Stimulated activated CD8-positive, alpha-beta memory T cell treated with anti-CD3 and anti-CD28 coated beads, Interleukin-7, amount 100 ng/mL, for 1 hour (primary cell): ENCODE measurements at places on chromosomes 3 and 15.

- DNase-seq, result no peak
These were observed 28.8 kb downstream of the NUP210 start for GRCh38 chr3:13391308-13391707.

- DNase-seq, result no peak
These were observed 23.3 kb downstream of the CLDN18 start for GRCh38 chr3:138033202-138033691.

DNA sequence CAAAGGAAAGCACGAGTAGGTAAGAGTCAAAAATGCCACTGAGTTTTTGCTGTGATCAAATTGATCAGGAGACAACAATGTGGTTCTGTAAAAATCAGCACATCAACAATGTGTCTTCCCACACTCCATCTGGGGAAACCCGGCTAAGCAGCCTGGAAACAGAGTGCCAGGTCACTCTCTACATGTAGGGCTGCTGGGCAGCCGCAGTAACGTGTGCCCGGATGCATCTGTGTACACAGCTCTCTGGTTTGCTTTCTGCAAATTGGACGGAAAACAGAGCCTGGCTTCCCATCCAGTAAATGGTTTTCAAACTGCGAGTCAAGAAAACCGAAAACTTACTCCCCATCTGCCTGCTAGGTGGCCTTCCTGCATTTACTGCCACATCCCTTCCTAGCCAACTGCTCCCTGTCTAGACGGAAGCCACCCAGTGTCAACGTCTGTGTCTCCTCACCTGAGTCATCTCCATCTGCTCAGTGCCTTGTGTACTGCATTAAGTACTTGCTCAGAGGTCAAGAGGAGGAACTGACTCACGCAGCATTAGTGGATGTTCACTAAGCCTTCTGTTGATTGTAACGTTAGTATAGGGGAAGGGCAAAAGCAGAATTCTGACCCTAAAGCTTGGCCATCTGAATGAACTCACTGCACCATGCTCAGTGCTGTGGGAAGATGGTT lies 124.1 kb downstream of the TJP1 start:
- DNase-seq, result no peak

- DNase-seq, result no peak
These were observed 369.1 kb downstream of the RBMS3 start for GRCh38 chr3:29649815-29650547.

GRCh38 chr3:20537234-20537633 lies 351.2 kb upstream of the SGO1 start:
- no peak for DNase-seq

- no peak for DNase-seq
These were observed 107.2 kb upstream of the RASGRP1 start for GRCh38 chr15:38671675-38672254.

GRCh38 chr15:71440489-71441110 lies 325.3 kb downstream of the THSD4 start:
- DNase-seq, result no peak

DNA sequence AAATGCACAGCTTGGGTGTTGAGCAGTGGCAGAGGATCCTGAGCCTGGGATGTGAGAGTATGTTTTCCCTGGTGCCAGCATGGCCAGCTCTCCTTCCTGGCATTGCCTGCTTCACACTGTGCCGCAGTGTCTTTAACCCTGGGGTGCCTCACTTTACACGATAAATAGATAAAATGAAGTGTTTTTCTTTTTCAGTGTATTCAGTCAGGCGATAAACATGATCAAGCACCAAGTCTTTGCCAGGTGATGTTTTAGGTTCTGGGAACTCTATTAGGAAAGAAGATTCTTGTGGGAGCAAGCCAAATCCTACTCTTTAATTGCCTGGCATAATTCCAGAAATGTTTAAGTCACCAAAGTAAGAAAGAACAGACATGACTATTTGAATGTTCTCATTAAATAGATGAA lies 14.0 kb downstream of the ABHD6 start:
- DNase-seq, result no peak

GRCh38 chr15:38768970-38769369 lies 204.4 kb upstream of the RASGRP1 start:
- no peak for DNase-seq

GRCh38 chr3:67601919-67602608 lies 52.3 kb downstream of the SUCLG2 start:
- DNase-seq, result no peak

DNA sequence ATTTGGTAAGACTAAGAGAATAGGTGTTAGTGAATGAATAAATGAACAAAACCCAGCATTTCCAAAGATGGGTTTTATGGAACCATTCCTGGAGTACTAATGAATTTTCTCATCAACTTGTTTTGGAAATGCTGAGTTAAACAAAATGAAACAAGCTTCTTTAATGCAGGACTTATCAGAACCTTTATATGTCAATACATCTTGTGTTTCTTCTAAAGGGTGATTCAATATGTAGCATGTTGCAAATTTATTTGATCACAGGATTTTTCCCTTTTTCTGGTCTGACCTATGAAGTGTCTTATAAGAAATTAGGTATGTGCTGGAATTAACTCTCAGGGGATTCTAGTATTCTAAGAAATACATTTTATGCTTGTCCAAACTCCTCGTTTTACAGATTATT lies 53.2 kb downstream of the EDEM1 start:
- DNase-seq, result no peak

GRCh38 chr3:184540777-184541681 lies 20.6 kb upstream of the EPHB3 start:
- peak; percentile 66 for DNase-seq

- DNase-seq, result no peak
These were observed 1.4 kb downstream of the TOMM70 start for GRCh38 chr3:100399341-100400071.

- no peak for DNase-seq
These were observed 120.0 kb upstream of the GADL1 start for GRCh38 chr3:31014317-31015040.

DNA sequence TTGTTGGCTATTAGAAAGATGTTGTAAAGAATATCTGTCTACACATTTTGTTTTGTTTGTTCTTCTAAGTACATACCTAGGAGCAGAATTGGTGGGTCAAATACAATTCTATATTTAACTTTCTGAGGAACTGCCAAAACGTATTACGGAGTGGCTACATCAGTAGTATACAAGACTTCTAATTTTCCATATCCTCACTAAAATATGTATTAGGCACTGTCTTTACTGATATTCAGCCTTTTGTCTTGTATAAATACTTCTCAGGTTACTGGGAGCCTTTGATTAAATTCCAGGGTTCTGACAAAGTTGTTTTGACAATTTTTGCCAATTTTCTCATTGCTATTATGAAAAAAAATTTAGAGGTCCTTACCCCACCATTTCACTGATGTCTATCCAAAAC lies 146.7 kb downstream of the NR2E3 start:
- DNase-seq, result no peak
